ENCODE measurements at places on chromosomes 4 and X.

DNA sequence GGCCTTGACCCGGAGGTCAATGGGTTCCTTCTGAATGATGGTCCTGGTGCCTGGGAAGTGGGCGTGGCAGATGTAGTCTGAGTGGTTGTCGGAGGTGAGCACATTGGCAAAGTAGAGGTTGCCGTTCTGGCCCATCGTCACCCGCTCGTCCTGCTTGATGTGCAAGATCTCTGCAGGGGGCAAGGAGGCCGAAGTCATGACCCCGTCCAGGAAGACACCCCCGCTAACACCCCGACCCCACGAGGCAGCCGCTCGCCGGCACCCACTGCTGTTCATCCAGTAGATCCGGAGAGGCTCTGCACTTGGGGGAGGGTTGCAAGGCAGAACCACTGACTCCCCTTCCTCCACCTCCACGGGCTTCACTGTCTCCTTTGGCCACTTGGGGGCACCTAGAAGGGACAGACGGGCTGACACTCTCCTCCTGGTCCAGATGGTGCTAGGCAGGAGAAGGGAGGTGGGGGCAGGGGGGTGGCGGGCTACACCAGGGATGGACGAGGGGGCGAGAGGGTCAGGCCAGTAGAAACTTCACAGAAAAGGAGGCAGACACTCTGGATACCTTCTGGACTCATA lies 15.1 kb downstream of the L1CAM start:
- no peak for DNase-seq

DNA sequence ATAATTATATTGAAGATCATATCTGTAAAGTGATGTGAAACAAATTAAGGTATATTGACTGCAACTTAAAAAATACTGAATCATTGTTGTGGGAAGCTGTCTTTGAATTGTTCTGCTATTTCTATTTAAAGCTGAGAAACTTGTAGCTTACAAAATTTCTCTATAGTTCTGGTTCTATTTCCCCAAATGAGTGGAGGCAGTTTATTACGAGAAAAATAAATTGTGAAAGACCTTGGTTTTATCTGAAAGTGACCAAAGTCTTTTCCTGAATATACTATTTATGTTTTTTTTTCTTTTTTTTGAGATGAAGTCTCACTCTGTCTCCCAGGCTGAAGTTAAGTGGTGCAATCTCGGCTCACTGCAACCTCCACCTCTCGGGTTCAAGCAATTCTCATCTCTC lies 165.4 kb downstream of the SH3BGRL start:
- DNase-seq: no peak

- no peak for DNase-seq
Observed at GRCh38 chrX:154484255-154485149, 1.9 kb downstream of the UBL4A start.

DNA sequence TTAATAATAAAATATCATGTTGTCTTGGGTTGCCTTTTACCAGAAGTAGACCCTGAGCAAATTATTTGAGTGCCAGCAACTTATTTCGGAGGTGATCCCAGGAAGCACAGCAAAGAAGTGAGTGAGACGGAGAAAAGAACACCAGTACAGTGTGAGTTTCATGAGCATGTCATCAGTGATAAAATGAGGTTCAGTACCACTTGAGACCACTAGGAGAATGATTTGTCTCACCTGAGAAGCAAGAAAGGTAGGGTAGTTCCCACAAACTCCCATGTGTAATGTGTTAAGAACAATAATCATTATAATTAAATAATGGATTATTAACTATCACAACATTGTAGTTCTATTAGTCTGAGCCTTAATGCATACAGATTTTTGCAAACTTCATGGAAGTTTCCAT lies 112.8 kb upstream of the DMD start:
- no peak for DNase-seq

DNA sequence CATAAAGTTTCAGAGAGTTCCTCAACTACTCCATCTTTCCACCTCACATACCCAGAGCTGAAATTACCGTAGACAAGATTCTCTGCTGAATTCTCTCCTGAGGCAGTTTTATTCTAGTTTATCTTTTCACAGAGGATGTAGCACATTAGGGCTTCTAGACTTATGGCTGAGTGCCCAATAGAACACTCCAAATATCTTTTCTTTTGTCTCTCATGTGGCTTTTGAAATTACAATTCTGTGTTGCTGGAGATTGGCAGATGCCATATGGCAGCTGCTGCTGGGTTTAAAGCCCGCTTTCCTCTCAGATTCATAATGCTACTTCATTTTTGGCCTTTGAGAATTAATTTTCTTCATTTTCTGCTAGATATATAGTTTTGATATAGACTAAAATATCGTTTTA lies 107.6 kb upstream of the BANK1 start:
- no peak for DNase-seq

DNA sequence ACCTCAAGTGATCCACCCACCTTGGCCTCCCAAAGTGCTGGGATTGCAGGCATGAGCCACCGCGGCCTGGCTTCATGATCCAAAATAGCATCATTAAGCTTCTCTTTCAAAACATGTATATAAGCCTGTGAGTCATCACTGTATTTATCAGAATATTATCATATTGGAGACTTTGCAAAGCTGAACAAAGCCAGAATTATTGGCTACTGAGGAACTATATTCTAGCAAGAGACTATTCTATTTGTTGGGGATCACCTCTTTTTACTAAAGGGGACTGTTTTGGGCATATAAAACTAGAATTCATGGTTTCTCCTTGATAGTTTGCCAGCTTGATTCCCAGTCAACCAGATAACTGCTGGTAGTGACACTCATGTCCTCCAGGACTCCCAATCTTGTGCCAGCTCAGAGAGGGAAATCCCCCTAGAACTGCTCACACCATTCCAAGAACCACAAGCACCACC lies 40.1 kb downstream of the TET2 start:
- no peak for DNase-seq

DNA sequence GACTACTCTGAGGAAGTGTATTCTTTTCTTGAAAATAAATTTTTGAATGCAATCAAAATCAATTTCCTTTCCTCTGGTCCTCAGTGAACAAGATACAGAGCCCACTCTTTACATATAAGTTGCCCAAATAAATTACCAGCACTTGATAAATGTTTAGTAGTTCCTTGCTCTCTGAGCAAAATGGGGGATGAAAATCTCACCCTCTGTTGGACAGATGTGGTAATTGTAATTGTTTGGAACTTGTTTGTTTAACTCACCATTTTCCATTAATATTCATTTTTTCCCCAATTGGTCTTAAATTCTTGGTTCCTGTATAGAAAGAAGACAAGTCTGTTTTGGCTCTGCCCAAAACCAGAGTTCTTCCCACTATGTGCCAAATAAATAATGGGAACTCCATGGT lies 146.3 kb downstream of the LDB2 start:
- DNase-seq: no peak

- DNase-seq: no peak
Observed at GRCh38 chr4:52751487-52751911, 274 bp upstream of the ERVMER34-1 start.

- DNase-seq: no peak
Observed at GRCh38 chrX:30865612-30866011, 23.4 kb downstream of the TAB3 start.

GRCh38 chr4:79827283-79827682 lies 245.7 kb downstream of the ANTXR2 start:
- no peak for DNase-seq

GRCh38 chr4:183029365-183029764 lies 69.7 kb upstream of the WWC2 start:
- DNase-seq: no peak

DNA sequence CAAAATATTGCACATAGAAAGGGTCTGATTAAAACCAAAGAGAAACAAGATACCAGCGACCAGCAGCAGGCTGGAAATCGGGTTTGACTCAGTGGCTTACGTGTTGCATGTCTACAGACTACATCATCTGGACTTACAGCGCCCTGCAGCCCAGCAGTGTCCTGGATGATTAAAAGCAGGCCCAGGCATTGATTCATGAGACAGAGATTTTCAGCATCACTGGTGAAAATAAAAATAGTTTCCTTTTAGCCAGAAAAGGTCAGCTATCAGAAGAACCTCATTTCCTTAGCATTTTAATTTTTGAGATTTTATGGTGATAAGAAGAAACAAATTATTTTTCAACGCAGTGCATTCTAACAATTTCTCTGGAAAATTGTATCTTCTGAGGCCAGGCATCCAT lies 190.6 kb downstream of the PTTG2 start:
- DNase-seq: no peak

DNA sequence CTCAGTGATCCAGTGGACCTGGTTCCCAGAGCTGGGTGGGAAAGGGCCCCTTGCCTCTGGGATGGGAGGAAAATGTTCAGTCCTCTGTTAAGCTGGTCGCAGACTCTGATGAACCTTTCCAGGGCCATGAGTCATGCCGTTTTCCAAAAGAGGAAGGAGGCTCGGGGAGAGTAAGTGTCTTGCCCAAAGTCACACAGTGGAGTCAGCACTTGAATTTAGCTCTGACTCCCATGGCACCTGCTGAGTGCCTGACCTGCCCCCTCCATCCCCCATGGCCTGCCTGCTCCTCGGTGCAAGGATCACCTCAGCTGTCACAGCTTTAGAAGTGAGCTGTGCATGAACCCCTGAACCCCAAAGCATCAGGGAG lies 14.0 kb upstream of the KIAA0232 start:
- no peak for DNase-seq

- no peak for DNase-seq
Observed at GRCh38 chrX:110026099-110026844, 23.4 kb downstream of the TMEM164 start.

DNA sequence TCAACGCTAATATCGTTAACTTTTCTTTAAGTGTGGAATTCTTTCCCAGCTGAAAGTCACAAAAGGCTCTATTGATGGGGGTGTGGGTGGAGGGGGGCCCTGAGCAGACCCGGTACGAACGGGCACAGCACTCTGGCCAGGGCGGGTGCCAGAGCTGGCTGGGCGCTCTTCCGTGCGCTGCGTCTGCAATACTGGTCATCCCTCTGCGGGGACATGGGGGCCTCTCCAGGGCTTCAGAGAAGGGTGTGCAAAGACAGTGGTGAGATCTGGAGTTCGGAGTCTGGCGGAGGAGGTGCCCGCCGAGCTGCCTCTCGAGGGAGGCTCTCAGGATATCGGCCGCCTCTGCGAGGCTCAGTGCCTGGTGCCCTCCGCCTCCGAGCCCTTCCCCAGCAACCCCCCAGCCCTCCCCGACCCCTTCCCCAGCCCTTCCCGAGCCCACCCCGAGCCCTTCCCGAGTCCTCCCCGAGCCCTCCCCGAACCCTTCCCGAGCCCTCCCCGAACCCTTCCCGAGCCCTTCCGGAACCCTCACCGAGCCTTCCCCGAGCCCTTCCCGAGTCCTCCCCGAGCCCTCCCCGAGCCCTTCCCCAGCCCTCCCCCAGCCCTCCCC lies 34.3 kb downstream of the FGFRL1 start:
- DNase-seq: no peak

DNA sequence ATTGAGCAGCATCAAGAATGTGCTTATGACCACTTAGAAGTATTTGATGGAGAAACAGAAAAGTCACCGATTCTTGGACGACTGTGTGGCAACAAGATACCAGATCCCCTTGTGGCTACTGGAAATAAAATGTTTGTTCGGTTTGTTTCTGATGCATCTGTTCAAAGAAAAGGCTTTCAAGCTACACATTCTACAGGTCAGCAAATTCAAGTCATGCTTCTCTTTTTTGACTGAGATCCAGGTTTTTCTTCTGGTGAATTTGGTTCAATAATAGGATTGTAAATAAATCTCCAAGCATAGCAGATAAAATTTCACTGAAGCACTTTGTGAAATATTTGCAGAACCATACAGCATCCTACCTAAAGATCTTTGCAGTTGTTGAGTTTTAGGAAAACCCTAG lies 218.1 kb downstream of the TLL1 start:
- no peak for DNase-seq

DNA sequence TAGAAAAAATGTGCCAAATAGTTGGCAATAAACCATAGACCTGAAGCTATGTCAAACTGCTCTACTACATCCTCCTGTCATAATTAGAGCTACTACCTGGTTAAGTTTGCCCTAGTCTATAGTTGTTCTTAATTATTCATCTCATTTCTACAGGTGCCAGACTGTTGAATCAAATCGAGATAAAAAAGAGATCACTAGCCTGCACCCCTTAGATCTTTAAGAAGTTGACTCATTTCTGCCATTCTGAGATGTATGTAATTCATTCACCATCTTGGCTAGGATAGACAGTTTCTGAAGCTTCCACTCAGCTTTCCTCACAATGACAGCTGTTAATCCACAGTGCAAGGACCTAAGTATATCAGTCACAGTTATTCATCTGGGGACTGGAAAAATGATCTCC lies 452.1 kb upstream of the BOD1L1 start:
- no peak for DNase-seq

GRCh38 chr4:86901864-86902263 lies 9.6 kb upstream of the C4orf36 start:
- no peak for DNase-seq

DNA sequence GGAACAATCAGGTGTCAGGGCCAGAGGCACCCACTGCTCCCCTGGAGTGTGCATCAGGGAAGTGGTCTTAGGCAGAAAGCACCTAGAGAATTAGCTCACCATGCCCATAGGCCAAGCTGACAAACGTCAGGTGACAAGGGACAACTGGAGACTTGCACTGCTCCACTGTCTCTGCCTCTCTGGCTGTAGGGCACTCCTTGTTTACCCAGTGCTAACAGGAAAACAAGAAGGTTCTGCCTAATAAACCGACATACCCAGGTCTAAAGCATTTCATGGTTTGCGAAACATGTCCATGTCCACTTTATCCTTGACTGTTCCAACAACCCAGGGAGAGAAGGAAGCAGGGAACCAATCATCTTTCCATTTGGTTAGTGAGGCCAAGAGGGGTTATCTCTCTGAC lies 92.5 kb upstream of the MAMLD1 start:
- DNase-seq: no peak

GRCh38 chrX:46912098-46912602 lies at the start of gene JADE3:
Gene JADE3 (plus strand): TSS chrX:46912421. CDS start chrX:46984895, 72,474 bp downstream.
- DNase-seq: peak; percentile 15
